ENCODE measurements at places on chromosomes 4 and X.

- DNase-seq: no peak
These were observed 51.4 kb downstream of the CPZ start for GRCh38 chr4:8643986-8644385.

DNA sequence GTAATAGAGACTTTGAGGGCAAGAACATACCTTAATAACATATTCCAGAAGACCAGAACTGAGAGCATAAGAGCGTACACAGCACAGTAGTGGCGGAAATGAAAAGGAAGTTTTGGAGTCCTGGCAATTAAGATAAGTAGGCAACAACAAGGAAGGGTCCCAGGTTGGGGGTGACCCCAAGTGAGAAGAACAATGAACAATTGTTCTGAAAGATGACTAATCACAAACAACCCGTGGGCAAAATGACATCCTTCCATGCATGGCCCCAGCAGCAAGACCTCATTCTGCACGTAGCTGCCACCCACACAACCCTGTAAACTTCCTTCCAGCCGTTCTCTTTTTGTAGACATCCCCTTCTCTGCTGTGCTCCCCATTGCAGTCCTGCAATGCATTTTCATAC is 384.4 kb upstream of the PABPC4L start:
- no peak for DNase-seq

GRCh38 chr4:81503586-81503985 is 31.9 kb upstream of the RASGEF1B start:
- DNase-seq: no peak

- DNase-seq: peak; percentile 39
These were observed 9.8 kb downstream of the SPP1 start for GRCh38 chr4:87985097-87985886.

DNA sequence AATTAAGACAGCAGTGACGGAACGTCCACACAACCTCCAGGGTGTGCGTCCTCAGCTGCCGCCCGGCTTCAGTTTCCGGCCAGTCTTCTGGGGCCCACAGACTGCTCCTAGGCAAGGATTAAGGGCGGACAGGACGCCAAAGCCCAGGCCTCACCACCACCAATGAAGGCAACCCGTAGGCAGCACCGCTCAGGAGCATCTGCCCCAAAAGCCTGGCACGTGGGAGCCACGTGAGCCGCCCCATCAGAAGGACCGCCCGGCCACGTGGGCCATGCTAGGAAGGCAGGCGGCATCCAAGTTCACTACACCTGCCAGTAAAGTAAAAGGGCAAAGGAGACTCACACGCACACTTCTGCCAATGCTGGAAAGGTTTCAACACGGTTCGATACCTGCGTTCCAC is 14.3 kb downstream of the FAM53A start:
- no peak for DNase-seq

GRCh38 chr4:160510928-160511327 is 1408.0 kb downstream of the RAPGEF2 start:
- DNase-seq: no peak

- no peak for DNase-seq
These were observed 75.8 kb upstream of the IL13RA2 start for GRCh38 chrX:115093191-115093590.

GRCh38 chr4:8128100-8128856 is 30.3 kb downstream of the ABLIM2 start:
- DNase-seq: no peak

DNA sequence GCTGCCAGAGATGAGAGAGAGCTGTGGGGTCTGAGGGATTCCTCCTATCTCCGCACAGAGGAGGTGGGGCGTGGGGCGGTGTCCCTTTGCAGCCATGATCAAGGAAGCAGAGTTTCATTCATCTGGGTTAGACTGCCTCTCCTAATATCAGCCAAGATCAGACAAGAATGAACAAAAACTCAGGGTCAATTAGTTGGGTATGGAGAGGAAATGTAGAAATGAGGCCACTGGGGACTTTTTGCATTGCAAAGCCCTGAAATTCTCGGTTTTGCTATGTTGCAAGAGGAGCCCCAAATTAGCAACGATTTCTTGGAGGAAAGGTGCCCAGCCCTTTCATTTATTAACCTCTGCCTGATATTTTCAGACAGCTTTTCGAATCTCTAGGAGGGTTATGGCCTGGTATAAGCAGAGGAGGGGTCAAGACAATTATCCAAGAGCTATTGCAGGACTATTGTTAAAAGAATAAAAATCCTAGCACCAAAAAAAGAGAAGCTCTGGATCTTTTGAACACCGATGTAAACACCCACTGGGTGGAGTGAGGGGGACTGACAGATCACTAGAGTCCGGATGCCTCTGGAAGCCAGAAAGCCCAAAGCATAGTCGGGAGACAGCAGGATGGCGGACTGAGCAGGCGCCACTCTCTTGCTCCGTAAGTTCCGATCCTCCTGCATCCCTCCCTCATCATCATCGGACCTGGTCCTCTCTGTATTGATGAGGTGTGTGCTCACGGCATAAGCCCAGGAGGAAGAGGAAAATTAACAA is 34.4 kb upstream of the ACSL1 start:
- no peak for DNase-seq

GRCh38 chr4:86630629-86631028 is 36.5 kb downstream of the PTPN13 start:
- DNase-seq: no peak

DNA sequence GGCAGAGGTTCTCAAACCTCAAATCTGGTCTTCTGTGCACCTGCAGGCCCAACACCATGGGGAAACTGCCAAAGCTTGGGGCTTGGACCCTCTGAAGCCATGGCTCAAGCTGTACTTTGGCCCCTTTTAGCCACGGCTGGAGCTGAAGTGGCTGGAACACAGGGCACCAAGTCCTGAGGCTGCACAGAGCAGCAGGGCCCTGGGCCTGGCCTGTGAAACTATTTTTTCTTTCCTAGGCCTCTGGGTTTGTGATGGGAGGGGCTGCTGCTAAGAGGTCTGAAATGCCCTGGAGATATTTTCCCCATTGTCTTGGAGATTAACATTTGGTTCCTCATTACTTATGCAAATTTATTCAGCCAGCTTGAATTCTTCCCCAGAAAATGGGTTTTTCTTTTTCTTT is 18.3 kb upstream of the PI4K2B start:
- no peak for DNase-seq

DNA sequence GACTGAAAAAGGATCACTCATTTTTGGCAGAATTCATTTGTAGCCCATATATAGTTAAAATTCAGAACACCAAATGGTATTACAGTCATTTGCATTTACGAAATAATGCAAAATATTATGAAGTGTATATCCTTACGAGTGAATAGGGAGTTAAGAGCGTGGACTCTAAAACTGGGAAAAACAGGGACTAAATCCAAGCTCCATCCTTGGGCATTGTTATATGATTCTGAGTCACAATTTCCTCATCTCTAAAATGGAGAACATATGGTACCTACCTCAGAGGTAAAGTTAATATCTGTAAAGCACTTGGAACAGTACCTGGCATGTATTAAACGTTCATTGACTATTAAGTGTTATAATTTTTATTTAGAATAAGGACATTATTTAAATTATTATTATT is 106.3 kb downstream of the ZAR1 start:
- DNase-seq: no peak

DNA sequence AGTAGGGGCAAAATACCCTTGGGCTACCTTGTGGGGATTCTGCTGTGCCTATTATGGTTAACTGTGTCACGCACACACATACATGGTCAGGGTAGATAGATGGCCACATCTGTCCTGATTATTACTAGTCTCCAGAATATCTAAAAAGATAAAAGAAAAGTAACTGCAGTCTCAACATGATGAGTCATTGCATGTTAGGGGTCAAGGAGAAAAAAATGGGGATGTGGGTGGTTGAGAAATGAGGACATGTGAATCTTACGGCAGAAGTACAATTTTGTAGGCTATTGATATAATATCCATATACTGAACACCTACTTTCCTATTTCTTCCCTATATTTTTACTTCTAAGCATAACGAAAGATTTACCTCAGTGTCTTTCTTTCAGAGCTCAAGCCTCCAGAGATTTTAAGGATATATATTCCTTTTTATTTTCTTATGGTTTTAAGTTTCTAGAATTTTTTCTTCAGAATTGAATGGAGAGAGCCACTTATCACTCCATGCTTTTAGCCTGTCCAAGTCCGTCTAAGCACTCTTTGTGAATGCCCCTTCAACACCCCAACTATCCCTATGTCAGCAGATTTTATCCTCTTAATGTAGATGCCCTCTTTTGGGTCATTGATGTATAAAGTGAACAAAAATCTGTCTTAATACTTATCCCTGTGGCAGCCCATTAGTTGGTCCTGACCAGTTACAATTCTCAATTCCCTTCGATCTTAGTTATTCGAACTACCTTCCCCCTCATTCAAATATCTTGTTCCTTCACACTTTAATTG is 642.2 kb downstream of the IQCM start:
- DNase-seq: no peak

GRCh38 chr4:3868211-3869173 is 102.3 kb downstream of the ADRA2C start:
- no peak for DNase-seq

DNA sequence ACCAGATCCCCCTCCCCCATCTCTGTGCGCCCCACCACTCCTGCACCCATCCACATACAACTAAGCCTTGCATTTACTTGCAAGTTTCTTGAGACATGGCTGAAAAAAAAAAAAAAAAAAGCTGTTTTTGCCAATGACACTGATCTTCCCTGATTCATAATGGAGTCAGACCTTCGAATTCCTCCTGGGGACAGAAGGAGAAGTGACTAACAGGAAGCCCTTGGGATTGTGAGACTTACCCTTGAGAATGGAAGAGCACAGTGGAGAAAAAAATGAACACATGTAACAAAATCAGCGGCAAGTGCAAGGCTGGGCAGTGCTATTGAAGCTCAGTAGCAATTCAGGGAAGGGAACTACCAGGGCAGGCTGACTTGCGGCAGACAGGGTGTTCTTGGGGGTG is 288.4 kb downstream of the BCOR start:
- DNase-seq: no peak

DNA sequence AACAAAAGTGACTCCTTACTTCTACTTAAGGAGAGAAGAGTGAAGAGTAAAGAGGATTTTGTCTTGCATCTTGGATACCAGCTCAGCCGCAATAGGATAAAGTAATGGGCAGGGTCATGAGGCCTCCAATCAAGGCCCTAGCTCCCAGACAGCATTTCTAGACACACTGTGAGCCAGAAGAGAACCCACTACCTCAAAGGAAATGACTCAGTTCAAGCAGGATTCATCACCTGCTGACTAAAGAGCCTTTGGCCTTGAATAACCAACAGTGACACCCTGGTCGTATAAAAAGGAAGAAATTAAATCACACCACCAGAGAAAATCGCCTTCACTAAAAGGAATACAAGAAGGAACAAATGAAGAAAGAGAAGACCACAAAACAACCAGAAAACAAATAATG is 416.1 kb downstream of the PCDH18 start:
- no peak for DNase-seq

DNA sequence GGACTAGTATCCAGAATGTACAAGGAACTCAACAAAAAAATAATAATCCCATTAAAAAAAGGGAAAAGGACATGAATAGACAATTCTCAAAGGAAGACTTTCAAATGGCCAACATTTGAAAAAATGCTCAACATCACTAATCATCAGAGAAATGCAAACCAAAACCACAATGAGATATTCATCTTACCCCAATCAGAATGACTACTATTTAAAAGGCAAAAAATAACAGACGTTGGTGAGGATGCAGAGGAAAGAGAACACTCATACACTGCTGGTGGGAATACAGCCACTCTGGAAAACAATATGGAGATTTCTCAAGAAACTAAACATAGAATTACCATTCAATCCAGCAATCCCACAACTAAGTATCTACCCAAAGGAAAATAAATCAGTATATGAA is 133.1 kb downstream of the KDR start:
- DNase-seq: no peak

- DNase-seq: no peak
These were observed 28.1 kb upstream of the ANOS1 start for GRCh38 chrX:8760021-8760420.

Data from cerebellar nuclear complex (tissue), 1 donor.